ENCODE measurements at places on chromosomes 3 and 15.
A peak's percentile ranks its signal among the peaks of the same experiment; 100 is the strongest.

DNA sequence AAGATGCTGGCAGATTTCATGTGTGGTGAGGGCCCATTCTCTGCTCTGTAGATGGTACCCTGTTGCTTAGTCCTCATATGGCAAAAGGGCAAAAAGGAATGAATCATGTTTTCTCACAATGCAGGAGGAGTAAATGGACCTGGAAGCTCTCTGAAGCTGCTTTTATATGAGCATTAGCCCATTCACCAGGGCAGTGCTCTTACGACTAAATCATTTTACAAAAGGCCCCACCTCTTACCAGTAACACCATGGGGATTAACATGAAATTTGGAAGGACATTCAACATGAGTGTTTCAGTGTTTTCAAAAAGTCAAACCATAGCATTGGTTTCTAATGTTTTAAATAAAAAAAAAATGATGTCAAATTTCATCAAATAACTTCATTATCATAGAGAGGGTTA, 495.7 kb upstream of the CBLB start:
- no peak for DNase-seq

GRCh38 chr3:197590313-197590962, 34.7 kb upstream of the BDH1 start:
- no peak for DNase-seq

GRCh38 chr15:66939016-66939415, 126.4 kb upstream of the SMAD3 start:
- no peak for DNase-seq

DNA sequence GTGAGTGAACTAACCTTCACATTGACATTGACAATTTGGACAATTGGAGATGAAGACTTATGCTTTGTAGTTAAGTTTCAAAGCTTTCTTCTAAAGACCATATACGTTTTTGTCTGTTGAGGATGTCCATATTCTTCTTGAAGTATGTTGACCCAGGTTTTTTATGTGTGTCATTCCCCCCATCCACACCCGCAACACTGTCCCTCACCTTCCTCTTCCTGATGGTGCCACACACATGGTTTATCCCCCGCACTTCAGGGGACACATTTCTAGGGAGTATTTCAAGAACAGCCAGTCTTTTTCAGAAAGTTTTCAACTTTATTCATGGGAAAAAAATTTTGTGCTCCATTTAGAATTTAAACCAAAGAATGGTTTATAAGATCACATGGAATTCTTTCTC, 105.1 kb downstream of the GHSR start:
- DNase-seq = no peak

DNA sequence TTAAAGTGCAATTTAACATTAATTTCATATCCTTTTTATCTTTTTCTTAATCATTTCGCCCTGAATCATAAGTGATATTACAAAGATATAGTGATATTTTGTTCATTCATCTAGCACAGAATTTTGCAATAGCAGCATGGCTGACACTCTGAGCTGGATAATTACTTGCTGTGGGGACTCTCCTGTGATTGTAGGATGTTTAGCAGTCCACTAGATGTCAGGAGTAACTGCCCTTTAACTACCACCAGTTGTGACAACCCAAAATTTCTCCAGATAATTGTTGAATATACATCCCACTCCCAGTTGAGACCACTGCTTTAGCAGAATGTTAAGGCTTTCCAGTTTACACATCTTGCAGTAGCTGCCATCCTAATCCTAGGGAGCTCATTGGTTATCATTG, 196.8 kb upstream of the MBNL1 start:
- DNase-seq = no peak

GRCh38 chr3:102529452-102529851, 94.6 kb downstream of the ZPLD1 start:
- DNase-seq = no peak

DNA sequence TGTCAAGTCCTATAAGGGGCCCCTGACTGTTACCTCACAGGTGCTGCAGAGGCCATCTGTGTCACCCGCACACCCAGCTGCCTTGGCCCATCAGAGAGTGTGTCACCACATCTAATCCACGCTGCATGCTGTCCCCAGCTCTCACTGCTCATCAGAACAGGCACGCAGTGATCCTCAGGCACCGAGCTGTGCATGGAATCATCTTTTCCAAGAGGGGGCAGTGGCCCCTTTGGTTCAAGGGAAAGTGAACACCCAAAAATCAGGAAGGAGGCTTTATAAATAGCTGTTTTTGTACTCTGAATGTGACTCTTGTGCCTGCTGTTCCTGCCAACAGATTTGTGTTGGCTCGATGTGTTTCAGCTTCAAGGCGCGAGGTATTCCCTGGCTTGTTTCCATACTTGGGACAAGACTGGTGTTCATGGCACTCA, 110.3 kb upstream of the ETV5 start:
- DNase-seq = no peak

DNA sequence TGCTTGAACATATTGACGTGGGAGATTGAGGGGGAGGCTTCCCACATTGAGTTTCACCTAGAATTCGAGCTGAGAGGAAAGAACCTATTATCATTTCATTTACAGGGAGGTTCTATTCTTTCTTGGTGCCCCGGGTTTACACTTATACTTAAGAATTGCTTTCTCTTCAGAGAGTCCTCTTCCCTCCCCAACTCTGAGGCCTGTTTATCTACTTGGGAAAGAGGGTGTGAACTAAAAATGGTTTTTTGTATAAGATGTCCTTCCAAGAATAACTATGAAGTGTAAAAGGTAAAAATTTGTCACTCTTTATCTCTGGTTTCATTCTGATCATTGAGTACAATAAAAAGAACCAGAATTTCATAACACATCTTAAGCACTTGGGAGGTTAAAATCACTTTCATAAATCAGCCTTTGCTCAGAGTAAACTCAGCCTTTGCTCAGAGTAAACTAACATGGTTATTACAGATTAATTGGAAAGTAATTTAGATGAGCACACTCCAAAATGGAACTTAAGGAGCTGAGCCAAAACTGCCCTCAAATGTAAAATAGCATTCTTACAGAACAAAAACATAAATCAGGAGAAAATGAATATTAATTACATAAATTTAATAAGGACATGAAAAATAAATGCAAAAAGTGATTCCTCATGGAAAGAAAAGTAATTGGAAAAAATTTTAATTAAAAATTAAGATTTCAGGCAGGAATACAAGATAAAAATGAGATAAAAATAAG, 75.2 kb downstream of the GADL1 start:
- DNase-seq = no peak

- DNase-seq = no peak
Observed at GRCh38 chr15:40354408-40355171, 3.4 kb upstream of the DISP2 start.

- DNase-seq = peak; percentile 77
Observed at GRCh38 chr15:90001062-90001682, at the start of gene ZNF710. Gene ZNF710 (plus strand): TSS chr15:90001324. CDS start chr15:90067138, 65,814 bp downstream.

DNA sequence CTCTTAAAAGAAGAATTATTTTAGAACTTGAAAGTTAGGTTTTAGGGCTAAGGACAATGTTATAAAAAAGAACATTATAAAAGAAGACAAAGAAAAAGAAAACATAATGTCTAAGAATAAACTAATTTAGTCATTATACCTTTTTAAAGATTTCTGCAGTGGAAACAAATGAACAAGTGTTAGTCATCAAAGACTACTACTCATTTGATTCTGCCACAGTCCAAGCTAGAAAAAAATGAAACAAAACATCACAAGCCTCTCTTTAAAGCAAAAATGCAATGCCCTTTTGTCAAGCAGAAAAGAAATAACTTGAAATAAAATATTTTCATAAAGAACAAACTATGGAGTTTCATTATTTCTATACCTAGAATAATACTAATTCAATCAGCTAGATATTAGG, 102.0 kb downstream of the TBC1D5 start:
- DNase-seq = no peak

DNA sequence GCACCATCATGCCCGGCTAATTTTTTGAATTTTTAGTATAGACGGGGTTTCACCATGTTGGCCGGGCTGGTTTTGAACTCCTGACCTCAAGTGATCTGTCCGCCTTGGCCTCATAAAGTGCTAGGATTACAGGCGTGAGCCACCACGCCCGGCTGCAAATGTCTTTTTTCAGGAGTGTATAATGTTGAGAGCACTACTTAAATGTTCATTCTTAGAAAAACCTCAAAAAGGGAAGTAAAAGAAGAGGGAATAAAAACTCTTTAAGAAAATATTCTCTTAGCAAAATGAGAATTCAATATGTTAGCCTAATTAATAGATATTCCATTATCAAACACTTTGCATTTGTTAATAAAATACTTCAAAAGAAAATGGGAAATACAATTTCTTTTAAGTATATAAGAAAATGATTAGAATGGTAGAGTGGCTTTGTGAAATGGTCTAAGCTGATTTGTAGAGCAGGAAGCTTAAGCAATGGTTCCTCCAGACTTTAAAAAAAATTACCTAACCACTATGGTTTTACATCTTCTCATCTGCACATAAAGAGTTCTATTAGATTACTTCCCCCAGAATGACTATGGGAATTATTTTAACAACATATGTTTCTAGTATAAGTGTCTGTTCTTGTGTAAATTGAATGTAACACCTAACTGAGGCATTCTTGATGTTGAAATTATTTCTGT, 226.7 kb upstream of the ALCAM start:
- no peak for DNase-seq

DNA sequence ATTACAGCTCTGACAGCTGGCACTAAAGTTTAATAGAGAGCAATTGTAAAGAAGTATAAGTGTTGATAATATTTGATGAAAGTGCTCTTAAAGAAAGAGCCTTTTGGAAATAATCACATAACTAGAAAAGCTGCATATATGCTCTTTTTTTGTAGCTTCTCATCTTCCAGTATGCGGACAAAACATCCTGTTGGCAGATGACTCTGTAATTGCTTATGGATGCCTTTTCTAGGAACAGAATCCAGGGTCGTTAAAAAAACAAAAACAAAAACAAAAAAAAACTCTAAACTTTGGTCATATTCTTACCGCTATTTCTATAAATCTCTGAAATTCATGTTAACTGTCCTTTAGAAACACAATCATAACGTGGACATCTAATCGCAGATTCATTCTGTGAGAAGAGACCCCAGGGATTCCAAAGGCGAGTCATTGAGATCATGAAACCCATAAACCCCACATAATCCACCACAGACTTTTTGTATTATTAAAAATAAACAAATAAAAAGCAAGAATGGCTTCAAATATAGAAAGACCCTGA, 109.8 kb downstream of the EPHA3 start:
- no peak for DNase-seq

GRCh38 chr3:158233791-158234190, 123.9 kb downstream of the RSRC1 start:
- no peak for DNase-seq

DNA sequence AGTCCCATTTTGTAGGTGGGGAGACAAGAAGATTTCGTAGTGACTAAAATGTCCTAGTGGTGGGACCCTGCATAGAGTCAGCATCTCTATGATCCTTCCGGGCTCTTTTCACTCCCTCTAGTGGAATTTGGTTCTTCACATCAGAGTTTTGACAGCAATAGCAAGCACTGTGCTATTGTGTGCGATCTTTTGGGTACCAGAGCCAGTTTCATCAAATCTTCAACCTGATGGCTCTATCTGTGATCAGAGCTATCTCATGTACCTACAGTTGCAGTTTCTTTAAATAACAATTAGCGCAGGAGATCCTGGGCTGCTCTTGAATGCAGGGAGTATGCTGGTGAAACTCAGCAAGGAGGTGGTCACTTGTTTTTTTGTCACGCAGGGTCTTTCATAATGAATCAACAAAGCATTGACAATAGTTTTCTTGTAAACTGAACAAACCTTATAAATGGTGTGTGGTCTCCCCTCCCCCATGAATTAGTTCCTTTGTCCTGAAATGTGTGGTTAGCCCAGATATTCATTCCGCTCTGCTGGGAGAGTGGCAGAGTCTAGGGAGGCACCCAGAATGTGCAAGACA, 257.2 kb upstream of the SOX2 start:
- DNase-seq = peak; percentile 88

DNA sequence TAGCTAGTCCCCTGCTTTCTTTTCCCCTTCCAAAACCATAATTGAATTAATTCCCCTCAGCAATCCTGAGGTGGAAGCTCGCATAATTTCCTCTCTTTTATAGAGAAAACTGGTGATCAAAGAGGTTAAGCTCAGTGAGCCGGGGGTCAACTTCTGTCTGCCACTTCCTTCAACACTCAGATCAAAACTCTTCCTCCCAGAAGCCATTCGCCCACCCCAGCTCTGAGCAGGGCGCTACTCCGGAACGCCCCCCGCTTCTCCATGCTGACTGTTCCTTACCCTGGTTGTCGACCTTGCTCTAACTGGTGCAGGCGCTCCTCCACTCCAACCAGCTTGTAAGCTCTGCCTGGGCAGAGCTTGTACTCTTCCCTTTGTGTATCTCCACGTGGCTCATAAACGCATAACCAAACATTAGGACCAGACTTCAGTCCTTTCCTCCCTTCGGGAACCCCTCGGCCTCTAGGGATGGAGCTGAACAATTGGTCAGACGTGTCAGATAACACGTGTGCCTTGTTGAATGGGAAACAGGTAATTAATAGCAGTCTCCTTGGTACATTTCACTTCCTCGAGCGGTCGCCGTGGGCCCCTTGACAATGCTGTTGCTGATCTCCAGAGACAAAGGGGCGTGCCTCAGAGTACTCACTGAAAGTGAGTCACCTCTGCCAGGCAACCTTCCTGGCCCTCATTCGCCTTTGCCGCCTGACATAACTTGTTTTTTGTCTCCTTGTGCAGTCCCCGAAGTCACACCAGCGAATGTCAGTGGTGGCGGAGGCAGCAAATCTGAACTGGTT, 71.8 kb downstream of the IL5RA start:
- no peak for DNase-seq

- DNase-seq = no peak
Observed at GRCh38 chr3:9721015-9721699, 10.4 kb upstream of the BRPF1 start.

DNA sequence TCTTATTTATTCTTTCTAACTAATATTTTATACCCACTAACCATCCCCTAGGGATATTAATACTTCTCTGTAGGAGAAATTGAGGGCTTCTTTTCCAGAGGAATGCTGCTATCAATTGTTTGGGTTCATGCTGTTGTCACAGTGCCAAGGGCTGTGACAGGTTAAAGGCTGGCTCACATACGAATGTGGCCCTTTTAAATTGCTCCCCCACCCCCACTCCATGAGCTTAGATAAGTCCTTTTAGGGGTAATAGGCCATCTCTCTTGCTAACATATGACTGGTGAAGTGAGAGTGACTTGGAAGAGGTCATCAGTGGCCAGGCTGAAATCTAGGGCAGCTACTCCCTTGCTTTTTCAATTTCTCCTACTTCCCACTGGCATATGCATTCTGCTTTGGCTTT, 121.9 kb upstream of the DPH6 start:
- DNase-seq = no peak

DNA sequence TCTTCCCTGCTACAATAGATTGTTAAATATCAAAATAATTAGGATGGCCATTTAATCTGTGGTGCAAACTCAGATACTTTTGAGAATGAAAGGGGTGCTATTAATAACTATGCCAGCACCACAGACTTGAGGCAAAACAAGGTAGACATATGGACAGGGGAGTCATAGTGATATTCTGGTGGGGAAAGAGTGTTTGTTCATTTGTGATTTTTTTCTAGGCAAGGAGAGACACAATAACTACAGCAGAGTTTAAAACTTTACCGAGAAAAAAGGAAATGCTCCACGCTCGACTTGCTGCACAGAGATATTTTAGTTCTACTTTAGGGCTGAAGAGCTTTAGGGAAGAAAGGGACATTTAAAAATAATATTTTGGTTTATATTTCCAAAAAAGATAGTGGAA, 611.2 kb upstream of the GRM7 start:
- DNase-seq = no peak

GRCh38 chr3:105030211-105030610, 336.5 kb upstream of the ALCAM start:
- DNase-seq = no peak

- no peak for DNase-seq
Observed at GRCh38 chr3:126390751-126391150, 4.0 kb upstream of the CFAP100 start.

- DNase-seq = no peak
Observed at GRCh38 chr3:56751056-56751707, 50.6 kb downstream of the ARHGEF3 start.

All from putamen (tissue), 1 donor.